SHP77 treated with DMSO at 0.1 percent for 48 hours (cell line): ENCODE measurements at places on chromosomes 2 and 18.

DNA sequence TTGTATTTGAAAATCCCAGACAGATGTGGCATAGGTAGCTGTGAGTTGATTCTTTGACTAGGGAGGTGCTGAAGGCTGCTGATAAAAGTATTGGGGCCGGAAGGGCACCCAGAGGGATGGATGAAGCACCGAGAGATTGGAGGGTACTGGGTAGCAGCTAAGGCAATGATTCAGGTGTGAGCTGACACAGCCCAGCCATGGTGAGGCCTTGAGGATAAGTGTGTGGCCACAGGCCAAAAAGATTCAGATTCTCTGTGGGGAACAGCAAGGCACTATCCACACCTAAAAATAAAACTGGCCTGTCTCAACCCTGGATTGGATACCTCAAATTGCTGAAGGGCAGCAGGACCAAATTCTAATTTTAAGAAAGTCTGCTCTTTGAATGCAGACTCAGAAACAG is 35.2 kb downstream of the RDH14 start:
- no peak for DNase-seq

GRCh38 chr18:32472841-32473240 is 2.2 kb upstream of the GAREM1 start:
- DNase-seq = no peak

DNA sequence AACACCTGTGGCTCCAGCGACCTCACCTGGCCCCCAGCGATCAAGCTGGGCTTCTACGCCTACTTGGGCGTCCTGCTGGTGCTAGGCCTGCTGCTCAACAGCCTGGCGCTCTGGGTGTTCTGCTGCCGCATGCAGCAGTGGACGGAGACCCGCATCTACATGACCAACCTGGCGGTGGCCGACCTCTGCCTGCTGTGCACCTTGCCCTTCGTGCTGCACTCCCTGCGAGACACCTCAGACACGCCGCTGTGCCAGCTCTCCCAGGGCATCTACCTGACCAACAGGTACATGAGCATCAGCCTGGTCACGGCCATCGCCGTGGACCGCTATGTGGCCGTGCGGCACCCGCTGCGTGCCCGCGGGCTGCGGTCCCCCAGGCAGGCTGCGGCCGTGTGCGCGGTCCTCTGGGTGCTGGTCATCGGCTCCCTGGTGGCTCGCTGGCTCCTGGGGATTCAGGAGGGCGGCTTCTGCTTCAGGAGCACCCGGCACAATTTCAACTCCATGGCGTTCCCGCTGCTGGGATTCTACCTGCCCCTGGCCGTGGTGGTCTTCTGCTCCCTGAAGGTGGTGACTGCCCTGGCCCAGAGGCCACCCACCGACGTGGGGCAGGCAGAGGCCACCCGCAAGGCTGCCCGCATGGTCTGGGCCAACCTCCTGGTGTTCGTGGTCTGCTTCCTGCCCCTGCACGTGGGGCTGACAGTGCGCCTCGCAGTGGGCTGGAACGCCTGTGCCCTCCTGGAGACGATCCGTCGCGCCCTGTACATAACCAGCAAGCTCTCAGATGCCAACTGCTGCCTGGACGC is 4.9 kb downstream of the GPR35 start:
- DNase-seq = no peak

DNA sequence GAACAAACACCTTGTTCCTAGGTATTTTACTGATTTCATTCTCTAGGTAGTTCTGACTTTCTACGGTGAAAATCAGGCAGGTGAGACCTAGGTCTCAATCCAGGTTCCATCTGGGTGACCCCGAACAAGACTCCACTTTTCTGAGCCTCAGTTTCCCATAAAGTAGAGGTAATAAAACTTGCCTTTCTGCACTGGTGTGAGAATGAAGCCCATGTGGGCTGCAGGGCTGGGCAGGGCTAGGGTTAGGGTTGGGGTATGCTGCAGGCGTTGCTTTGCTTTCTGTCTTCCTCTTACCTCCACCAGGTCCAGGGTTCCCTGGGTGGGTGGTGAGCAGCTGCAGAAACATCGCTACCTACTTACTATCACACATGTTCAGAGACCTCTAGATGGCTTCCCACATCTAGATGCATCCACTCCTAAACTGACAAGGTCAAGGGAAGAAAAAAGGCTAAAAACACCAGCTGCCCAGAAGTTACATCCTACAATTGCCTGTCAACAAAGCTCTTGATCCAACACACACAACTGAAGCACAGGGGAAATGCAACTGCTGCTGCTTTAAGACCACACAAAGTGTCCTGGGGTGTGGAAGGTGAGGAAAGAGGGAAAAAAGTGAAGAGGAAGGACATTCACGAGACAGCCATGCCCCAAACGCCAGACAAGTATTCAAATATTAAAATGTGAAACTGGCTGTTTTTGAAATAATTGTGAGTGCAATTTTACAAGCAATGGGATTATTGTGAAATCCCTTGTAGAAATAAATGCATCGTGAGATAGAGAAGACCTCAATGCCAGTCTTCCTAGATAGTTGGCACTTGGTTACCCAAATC is 23.5 kb downstream of the MBP start:
- no peak for DNase-seq

GRCh38 chr18:47265197-47265596 is 13.7 kb upstream of the SKOR2 start:
- DNase-seq = no peak

- no peak for DNase-seq
Measured at GRCh38 chr2:237639836-237640220, 12.4 kb downstream of the LRRFIP1 start.

DNA sequence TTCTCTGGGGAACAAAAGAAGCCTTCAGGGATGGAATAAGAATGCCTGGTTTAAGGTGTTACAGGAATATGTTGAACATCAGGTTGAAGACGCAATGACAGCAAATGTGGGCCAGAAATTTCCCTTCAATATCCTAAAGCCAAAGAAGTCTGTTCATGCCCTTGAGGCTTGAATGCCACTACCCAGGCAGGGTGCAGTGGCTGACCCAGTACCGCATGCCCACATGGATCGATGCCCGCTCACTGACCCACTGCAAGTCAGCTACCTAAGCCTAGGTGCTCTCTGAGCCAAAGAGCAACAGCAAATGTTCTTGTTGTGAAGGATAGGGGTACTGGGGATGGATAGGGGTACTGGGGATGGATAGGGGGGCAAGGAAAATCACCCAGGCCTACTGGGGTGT is 58.2 kb downstream of the GNAL start:
- DNase-seq = no peak

DNA sequence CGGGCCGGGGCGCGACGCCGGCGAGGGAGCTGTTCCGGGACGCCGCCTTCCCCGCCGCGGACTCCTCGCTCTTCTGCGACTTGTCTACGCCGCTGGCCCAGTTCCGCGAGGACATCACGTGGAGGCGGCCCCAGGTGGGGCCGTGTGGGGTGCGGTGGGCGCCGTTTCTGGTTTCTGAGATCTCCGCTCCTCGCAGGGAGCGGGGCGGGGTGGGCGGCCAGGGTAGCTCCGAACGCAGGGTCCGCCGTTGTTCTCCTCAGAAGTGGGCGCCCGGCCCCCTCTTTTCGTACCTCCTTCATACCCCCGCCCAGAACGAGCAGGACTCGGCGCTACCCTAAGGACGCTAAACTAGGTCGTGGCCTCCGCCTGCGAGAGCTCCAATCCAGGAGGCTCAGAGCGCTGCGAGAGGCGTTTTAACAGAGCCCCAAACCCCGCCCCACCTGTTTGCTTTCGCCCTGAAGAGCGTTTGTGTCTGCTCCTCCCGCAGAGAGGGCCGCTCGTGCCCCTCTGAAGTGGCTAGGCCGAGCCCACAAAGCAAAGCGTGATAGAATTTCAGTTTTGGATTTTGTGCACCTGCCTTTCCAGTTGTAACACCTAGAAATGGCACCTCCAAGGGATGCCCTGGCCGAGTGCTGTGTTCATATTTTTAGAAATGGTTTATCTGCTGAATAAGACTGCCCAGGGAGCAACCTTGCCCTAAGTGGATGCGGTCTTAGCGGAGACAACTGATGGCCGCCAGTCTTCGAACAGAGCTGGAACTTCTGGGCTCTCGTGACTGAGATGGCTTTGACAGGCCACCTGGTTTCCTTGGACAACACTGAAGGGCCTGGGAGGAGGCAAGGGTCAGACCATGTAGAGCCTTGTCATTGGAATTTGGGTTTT is 626 bp downstream of the CAPN10 start:
- peak; percentile 17 for DNase-seq

GRCh38 chr18:25177631-25178030 is 174.3 kb downstream of the ZNF521 start:
- DNase-seq = no peak

DNA sequence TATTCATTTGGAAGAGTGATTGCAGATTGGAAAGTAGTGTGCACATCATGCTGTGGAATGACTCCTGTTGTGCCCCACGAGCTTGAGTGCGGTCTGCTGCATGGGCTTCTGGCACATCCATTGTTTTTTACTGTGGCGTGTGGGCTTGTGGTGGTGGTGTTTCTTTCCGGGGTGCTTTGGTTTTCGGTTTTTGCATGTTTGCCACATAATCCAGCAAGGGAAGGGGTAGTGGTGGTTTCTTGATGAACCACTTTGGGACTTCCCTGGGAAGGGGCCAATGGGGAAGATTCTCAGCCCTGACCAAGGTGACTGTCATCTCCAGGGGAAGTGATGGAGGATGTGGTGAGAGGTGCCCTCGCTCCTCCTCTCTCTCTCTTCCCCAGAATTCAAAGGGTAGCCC is 57.0 kb downstream of the COA5 start:
- DNase-seq = no peak

GRCh38 chr2:72149556-72150156 is 2.0 kb upstream of the CYP26B1 start:
- DNase-seq = no peak

DNA sequence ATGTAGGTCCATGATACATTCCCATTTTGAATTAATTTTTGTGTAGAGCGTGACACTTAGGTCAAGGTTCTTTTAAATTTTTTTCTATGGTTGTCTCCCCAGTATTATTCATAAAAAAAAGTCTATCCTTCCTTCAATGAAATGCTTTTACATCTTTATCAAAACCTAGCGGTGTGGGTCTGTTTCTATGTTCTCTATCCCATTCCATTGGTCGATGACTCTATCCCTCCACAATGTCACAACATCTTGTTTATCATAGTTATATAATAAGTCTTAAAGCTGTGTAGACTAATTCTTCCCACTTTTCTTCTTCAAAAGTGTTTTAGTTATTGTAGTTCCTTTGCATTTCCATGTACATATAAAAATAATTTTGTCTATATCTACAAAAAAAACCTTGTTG is 47.2 kb upstream of the GPR17 start:
- DNase-seq = no peak

- DNase-seq = no peak
Measured at GRCh38 chr2:15826273-15826717, 114.1 kb upstream of the MYCN start.

GRCh38 chr2:218746960-218747359 is 35.0 kb upstream of the CYP27A1 start:
- no peak for DNase-seq

DNA sequence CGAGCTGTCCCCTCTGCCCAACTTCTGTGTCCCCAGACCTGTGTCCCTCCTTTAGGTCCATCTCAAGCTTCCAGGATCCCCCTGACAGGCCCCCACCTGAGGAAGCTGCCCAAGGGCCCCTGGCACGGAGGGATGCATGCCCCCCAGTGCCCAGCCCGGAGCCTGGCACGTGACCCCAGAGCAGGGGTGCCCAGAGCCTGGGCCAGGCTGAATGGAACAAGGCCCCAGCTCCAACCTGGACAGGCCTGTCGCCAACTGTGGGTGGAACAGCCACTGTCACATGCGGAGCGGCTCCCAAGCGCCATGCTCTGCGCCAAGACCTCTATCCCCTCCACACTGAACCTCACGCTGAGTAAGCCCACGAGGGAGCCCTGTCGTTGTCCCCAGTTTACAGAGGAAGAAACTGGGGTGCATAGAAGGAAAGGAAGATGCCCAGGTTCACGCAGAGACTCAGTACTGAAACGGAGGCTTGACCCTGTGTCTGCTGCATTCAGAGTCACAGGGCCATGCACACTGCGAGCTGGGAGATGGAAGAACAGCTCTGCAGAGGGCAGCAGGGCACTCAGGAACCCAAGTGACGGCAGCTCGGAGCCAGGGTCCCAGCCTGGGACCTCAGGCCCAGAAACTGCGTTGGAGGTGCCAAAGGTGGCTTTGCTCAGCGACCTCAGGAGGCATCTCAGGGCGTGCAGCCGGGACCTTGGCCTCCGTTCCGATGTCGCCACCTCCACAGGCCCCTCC is 5.5 kb upstream of the ECEL1 start:
- DNase-seq = no peak

GRCh38 chr2:126038861-126039260 is 617.1 kb upstream of the GYPC start:
- no peak for DNase-seq

- no peak for DNase-seq
Measured at GRCh38 chr2:230684270-230685168, 28.1 kb upstream of the CAB39 start.

- no peak for DNase-seq
Measured at GRCh38 chr18:58135183-58135641, 91.2 kb downstream of the NEDD4L start.

GRCh38 chr2:191478799-191479679 is 198.9 kb upstream of the NABP1 start:
- DNase-seq = no peak

DNA sequence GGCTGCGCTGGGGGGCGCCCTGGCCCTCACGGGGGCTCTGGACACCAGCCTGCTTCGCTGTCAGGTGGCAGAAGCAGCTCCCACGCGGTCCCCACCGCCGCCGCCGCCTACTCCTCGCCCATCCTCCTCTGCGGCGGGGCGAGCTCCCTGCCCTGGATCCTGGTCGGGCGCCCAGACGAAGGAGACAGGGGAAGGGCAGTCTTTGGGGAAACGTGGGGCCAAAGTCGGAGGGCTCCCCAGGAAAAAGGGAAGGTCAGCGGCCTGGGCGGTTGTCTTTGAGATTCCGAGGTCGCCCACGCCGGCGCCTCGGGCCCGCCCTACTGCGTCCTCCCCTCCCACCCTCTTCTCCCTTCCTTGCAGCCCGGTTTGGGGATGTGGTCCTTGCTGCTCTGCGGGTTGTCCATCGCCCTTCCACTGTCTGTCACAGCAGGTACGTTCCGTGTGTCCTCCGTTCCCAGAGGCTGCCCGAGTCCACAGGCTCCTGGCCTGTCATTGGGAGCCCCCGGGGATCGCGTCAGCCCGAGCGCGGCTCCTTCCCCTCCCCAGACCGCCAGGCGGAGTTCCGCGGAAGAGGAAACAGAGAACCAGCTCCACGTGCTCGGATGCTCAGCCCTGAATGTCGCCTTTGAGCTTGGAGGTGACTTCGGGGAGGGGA is 800 bp downstream of the IL1RL2 start:
- DNase-seq = no peak
